NCI-H1105 (cell line): ENCODE measurements at places on chromosomes 2 and 18.

DNA sequence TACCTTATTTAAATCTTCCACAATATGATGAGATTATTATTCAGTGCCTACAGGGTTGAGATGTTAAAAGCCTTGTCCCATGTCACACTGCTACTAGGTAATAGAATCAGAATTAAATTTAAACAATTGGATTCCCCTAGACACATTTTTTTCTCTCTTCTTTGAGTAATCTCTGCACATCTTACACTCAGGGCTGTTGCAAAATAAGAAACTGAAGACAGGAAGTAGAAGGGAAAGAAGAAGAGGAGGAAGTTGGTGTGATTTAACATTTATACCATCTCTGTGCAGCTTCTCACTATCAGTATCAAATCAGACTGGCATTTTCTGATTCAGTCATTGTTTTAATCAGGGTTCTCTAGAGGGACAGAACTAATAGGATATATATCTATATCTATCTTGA, 677.6 kb downstream of the IRS1 start:
- DNase-seq, result no peak

- no peak for DNase-seq
Measured at GRCh38 chr18:58893388-58894099, 28.9 kb downstream of the ZNF532 start.

- no peak for DNase-seq
Measured at GRCh38 chr2:227828477-227828912, 14.9 kb downstream of the CCL20 start.

DNA sequence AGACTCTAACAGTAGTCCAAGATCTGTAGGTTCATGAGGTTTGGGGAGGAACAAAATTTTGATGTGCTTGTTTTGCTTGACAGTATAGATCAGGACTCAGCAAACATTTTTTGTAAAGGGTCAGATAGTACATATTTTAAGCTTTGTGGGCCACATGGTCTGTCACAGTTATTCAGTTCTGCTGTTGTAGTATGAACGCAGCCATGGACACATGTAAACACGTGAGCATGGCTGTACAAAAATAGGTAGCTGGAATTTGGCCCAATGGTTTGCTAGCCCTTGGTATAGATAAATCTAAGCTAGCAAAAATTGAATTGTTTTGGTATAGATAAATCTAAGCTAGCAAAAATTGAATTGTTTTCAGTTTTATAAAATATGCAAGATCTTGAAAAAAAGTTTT, 120.5 kb downstream of the HIBCH start:
- DNase-seq, result no peak
